Endothelial cell of umbilical vein (primary cell): ENCODE measurements at places on chromosomes 2 and 18. TPM values are rescaled to one million over a fixed set of nuclear protein-coding genes. Genes with fewer than 3 reads are reported as not detected.

DNA sequence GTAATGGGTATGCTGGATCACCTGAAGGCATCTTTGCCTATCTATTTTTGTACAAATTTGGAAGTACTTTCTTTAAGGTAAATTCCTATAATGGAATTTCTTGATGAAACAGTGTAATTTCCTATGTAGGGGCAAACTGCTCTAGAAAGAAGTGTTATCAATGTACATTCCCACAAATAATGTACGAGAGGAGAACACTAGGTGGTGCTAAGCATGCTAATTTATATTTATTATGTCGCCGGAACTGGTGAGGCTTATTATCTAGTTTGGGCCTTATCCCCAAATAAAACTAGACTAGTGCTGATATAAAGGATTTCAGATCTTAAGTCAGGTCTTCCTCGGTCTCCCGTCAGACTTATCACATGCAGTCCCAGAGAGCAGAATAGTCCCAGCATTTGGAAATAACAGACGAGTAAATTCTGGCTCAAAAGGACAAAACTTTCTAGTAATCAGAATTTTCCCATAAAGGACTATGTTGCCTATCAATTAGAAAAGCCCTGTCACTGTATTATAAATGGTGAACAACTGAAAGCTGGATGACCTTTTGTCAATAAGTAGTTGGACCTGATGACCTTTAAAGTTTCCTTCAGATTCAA is 86.9 kb upstream of the RBBP8 start:
- peak; percentile 22 for DNase-seq
- no peaks in the 10 kb centered on the region for H3K36me3 ChIP-seq
- H3K4me3 ChIP-seq: no peak overlapping the region
- H3K4me1 ChIP-seq: no peaks in the 10 kb centered on the region

GRCh38 chr18:42394238-42394637 is 439.2 kb downstream of the PIK3C3 start:
- no peaks in the 10 kb centered on the region for H3K27me3 ChIP-seq
- no peaks in the 10 kb centered on the region for H3K36me3 ChIP-seq
- H3K27ac ChIP-seq: no peak overlapping the region
- DNase-seq: no peak

- H3K4me3 ChIP-seq: no peak overlapping the region
- no peak for DNase-seq
- no peaks in the 10 kb centered on the region for H3K36me3 ChIP-seq
- no peaks in the 10 kb centered on the region for H3K27me3 ChIP-seq
These were observed 50.0 kb upstream of the ZFP36L2 start for GRCh38 chr2:43276266-43276941.

- H3K27me3 ChIP-seq: no peaks in the 10 kb centered on the region
- peak; percentile 78 for DNase-seq
These were observed 208.2 kb upstream of the EPHA4 start for GRCh38 chr2:221780281-221780688.

GRCh38 chr2:64992218-64992617 is 3.0 kb downstream of the SLC1A4 start:
- H3K27me3 ChIP-seq: no peaks in the 10 kb centered on the region
- no peak overlapping the region for H3K27ac ChIP-seq
- peaks cover 15% of the 10 kb centered on the region for H3K4me1 ChIP-seq
- H3K4me3 ChIP-seq: no peak overlapping the region
- H3K36me3 ChIP-seq: no peaks in the 10 kb centered on the region

DNA sequence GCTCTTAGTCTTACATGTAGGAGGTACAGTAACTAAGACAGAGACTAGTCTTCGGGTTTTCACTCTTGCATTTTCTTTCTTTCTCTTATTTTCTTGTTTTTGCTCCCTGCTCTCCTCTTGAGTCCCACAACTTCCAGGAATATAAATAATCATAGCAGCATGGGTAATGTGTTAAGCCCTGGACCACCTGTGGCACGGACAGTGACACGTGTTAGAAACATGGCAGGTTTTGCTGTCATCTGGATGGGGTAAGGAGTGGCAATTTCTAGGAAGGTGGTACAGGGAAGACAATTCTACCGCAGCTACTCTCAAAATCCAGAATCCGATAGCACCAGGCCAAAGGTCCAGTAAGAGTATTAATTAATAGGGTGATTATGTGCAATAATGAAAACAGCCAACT is 237.5 kb upstream of the FAM98A start:
- H3K4me1 ChIP-seq: no peaks in the 10 kb centered on the region
- no peak for DNase-seq
- H3K4me3 ChIP-seq: no peak overlapping the region
- no peaks in the 10 kb centered on the region for H3K36me3 ChIP-seq
- H3K27me3 ChIP-seq: no peaks in the 10 kb centered on the region

GRCh38 chr18:417495-417894 is 83.0 kb downstream of the COLEC12 start:
- H3K27ac ChIP-seq: no peak overlapping the region
- peaks cover 26% of the 10 kb centered on the region for H3K4me1 ChIP-seq
- H3K36me3 ChIP-seq: no peaks in the 10 kb centered on the region
- DNase-seq: peak; percentile 59

DNA sequence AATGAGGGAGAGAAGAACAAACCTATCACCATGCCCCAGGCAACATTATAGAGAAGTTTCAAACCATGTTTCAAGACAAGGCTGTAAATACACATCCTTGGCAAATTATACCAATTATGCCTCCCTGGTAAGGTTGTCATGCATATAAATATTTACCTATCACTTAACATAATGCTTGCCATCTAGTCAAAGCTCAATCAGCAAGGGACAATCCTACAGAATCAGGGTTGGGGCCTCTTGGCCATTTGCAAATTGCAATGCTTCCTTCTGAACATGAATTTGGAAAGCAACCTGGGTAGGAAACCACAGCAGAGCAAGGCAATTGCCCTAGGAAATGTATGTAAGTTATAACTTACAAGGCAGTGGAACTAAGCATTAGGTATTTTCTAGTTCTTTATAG is 907.2 kb upstream of the CDH2 start:
- no peaks in the 10 kb centered on the region for H3K36me3 ChIP-seq
- no peak overlapping the region for H3K4me3 ChIP-seq
- H3K27ac ChIP-seq: no peak overlapping the region
- no peaks in the 10 kb centered on the region for H3K4me1 ChIP-seq
- no peak for DNase-seq
- no peaks in the 10 kb centered on the region for H3K27me3 ChIP-seq

GRCh38 chr2:237675316-237675715 is 47.9 kb downstream of the LRRFIP1 start:
- no peaks in the 10 kb centered on the region for H3K27me3 ChIP-seq
- peak overlapping the region; percentile 96 for H3K27ac ChIP-seq
- H3K4me1 ChIP-seq: peaks cover 56% of the 10 kb centered on the region
- H3K36me3 ChIP-seq: no peaks in the 10 kb centered on the region
- DNase-seq: peak; percentile 83

- no peak overlapping the region for H3K4me3 ChIP-seq
- H3K27me3 ChIP-seq: no peaks in the 10 kb centered on the region
- H3K36me3 ChIP-seq: no peaks in the 10 kb centered on the region
- H3K4me1 ChIP-seq: no peaks in the 10 kb centered on the region
These were observed 162.2 kb upstream of the BOD1L2 start for GRCh38 chr18:56984731-56985130.

- H3K36me3 ChIP-seq: no peaks in the 10 kb centered on the region
- peaks cover 3% of the 10 kb centered on the region for H3K4me1 ChIP-seq
- H3K4me3 ChIP-seq: no peak overlapping the region
- no peaks in the 10 kb centered on the region for H3K27me3 ChIP-seq
- DNase-seq: no peak
These were observed 86.3 kb downstream of the ALPK2 start for GRCh38 chr18:58542426-58543159.

DNA sequence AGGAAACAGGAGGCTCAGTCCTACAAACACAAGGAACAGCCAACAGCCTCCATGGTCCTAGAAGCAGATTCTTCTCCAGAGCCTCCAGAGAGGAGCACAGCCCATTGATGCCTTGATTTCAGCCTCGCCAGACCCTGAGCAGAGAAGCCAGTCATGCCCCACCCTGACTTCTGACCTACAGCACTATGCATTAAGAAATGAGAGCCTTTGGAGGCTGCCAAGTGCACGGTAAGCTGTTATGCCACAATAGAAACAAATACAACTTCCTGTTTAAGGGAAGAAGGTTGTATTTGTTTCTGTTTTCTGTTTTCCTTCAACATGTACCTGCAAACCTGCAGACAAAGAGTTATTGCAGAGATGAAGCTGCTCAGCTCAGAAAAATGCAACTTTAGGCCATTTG is 181.3 kb upstream of the AGAP1 start:
- no peak for DNase-seq
- H3K4me1 ChIP-seq: no peaks in the 10 kb centered on the region
- no peaks in the 10 kb centered on the region for H3K36me3 ChIP-seq

GRCh38 chr18:46772357-46772756 is 15.5 kb upstream of the ST8SIA5 start:
- no peak overlapping the region for H3K4me3 ChIP-seq
- no peaks in the 10 kb centered on the region for H3K4me1 ChIP-seq
- H3K27me3 ChIP-seq: no peaks in the 10 kb centered on the region
- no peak overlapping the region for H3K27ac ChIP-seq
- DNase-seq: no peak

DNA sequence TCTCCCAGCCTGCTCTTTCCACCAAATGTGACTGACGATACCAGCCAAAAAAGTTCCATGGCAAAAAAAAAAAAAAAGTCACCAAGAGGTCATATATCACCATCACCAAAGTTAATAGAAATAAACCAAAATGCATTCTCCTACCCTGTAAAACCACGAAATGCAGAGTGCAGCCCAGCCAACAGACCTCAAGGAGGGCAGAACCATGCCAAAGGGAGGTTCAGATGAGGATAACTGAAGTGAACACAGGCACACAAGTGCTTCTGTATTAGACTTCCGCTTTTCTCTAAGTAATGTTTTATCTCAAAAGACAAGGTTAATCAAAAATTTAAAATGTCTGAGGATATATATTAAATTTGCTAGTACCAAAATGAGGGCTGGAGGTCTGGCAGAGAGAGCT is 5.5 kb downstream of the SERPINE2 start:
- H3K4me3 ChIP-seq: no peak overlapping the region
- H3K4me1 ChIP-seq: peaks cover 6% of the 10 kb centered on the region
- no peaks in the 10 kb centered on the region for H3K36me3 ChIP-seq

The SOCS6 gene
- total RNA-seq: 13.2 and 15.0 TPM in 2 replicates

The APLF gene
- 2.3 and 2.4 TPM in 2 replicates for total RNA-seq

The SGPP2 gene
- total RNA-seq: not detected in 2 replicates

The CD207 gene
- not detected in 2 replicates for total RNA-seq

The SLC40A1 gene
- total RNA-seq: 5.7 and 8.5 TPM in 2 replicates

The EXOC6B gene
- 23.6 and 34.8 TPM in 2 replicates for total RNA-seq
